Activated CD4-positive, alpha-beta T cell treated with anti-CD3 and anti-CD28 coated beads, Interleukin-2, amount 50 U/mL, for 4 hours (primary cell): ENCODE measurements at places on chromosomes 6 and 20.

- DNase-seq = no peak
Observed at GRCh38 chr6:24960991-24961475, 25.3 kb upstream of the RIPOR2 start.

GRCh38 chr6:169869301-169869700 is 117.9 kb downstream of the ERMARD start:
- no peak for DNase-seq

DNA sequence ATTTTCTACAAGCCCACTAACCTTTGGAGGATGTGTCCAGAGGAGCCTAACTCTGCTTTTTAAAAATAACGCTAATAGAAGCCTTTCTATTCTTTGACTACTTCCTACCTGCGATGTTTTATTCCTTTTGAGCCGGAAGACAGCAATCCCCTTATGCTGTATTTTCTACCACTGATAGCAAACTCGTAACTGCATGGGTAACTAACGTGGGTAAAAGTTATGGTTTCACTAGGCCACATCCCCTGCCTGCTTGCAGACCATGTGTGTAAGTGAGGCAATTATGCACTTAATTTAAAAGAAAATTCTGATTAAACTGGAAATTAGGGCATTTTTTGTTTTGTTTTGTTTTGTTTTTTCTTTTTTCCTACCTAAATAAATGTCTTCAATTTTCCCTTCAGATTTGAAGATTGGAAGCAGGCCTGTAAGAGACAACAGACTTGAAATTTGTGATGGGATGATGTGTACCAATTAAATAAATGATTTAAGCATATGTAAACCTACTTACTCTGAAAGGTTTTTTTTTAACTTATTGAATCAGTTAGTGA is 931 bp downstream of the UFL1 start:
- no peak for DNase-seq

DNA sequence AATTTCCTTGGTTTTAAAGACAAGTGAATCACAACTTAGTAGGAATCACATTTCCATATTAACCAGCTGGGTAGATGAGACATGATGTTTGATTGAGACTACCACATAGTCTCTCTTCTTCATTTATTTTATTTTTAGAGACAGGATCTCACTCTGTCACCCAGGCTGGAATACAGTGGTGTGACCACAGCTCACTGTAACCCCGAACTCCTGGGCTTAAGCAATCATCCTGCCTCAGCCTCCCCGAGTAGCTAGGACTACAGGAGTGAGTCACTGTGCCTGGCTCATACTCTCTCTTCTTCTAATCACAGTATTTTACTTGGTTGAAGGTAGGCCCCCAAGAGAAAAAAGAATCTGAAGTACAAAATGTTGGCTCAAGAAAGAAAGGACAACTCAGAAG is 80.2 kb upstream of the ASF1A start:
- DNase-seq = peak; percentile 13

- DNase-seq = no peak
Observed at GRCh38 chr6:15346315-15346714, 100.4 kb downstream of the JARID2 start.

- peak; percentile 61 for DNase-seq
Observed at GRCh38 chr6:110875548-110876169, 1.1 kb downstream of the AMD1 start.

DNA sequence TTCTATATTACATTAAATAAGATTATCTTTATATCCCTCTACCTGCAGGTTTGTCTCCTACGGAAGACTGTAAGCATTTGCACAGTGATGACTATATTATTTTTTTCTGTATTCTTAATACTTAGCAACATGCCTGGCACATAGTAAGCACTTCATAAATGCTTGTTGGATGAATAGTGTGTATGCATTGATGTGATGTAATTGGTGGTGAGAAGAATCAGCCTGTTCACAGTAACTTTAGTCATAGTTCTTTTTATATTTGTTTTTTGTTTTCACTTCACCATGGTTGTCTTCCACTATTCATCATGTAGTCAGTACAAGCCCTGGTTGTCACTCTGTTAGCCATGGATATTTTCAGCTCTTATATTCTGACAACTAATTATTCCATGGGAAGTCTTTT is 184.0 kb upstream of the FLRT3 start:
- no peak for DNase-seq

- peak; percentile 4 for DNase-seq
Observed at GRCh38 chr6:42532038-42532669, 31.7 kb upstream of the UBR2 start.

- DNase-seq = no peak
Observed at GRCh38 chr6:50762798-50763197, 49.5 kb downstream of the TFAP2D start.

DNA sequence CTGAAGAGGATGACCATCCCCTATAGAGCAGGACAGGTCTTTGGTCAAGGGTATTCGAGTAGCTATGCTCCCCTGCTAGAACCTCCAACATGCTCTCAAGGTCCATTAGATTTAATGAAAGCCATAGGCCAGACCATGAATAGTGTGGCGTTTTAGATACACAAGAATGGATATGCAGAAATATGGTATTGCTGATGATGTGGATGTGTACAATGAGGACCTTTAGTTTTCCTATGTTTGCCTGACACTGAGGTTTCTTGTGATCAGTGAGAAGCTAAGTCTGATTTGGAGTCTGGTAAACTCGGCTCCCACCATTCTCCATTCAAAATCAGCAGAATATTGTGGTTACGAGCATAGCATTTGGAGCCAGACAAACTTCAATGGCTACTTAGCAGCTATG is 125.6 kb downstream of the TSHZ2 start:
- DNase-seq = no peak

- DNase-seq = no peak
Observed at GRCh38 chr20:5987383-5987782, 36.9 kb downstream of the MCM8 start.

GRCh38 chr20:881051-881782 is 34.9 kb downstream of the ANGPT4 start:
- peak; percentile 4 for DNase-seq

- no peak for DNase-seq
Observed at GRCh38 chr6:41404182-41404845, 68.9 kb downstream of the NCR2 start.

GRCh38 chr6:142184307-142184706 is 37.2 kb downstream of the VTA1 start:
- DNase-seq = no peak

DNA sequence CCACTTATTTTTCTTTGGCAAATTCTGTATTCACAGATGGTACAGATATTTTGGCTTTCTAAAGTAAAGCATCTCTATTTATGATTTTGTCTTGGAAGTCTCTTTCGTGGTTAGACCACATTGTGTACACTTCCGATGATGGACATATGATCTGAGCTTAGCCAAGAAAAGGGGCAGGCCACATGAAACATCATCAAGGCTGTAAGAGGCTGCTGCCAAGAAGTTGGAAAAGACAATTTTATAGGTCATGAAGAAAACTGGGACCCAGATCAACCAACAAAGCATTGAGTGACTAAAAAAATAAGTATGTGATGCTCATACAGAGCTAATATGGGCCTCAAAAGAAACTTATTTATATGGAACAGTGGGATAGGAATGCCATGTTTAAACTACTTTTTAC is 266.4 kb downstream of the HAO1 start:
- no peak for DNase-seq

DNA sequence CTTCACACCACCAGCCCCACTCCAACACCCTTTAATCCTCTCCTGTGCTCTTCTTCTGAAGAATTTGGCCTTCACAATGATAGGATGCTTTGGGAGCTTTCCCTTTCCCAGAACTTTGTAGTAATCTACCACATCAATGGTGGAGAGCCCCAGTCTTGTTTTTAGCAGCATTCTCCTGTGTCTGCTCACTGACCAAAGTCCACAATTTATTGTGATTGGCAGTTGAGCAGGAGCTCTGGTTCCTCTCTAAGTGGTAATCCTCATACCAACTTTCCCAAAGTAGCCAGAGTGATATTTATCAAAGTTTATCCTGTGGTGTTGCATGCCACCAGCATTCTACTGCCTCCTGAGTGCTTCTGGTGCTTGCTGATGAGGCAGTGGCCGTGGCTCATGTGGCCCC is 29.0 kb upstream of the OPN5 start:
- DNase-seq = no peak

- no peak for DNase-seq
Observed at GRCh38 chr6:13418844-13419243, 68.6 kb downstream of the GFOD1 start.

GRCh38 chr20:17029698-17030097 is 197.1 kb upstream of the PCSK2 start:
- no peak for DNase-seq

DNA sequence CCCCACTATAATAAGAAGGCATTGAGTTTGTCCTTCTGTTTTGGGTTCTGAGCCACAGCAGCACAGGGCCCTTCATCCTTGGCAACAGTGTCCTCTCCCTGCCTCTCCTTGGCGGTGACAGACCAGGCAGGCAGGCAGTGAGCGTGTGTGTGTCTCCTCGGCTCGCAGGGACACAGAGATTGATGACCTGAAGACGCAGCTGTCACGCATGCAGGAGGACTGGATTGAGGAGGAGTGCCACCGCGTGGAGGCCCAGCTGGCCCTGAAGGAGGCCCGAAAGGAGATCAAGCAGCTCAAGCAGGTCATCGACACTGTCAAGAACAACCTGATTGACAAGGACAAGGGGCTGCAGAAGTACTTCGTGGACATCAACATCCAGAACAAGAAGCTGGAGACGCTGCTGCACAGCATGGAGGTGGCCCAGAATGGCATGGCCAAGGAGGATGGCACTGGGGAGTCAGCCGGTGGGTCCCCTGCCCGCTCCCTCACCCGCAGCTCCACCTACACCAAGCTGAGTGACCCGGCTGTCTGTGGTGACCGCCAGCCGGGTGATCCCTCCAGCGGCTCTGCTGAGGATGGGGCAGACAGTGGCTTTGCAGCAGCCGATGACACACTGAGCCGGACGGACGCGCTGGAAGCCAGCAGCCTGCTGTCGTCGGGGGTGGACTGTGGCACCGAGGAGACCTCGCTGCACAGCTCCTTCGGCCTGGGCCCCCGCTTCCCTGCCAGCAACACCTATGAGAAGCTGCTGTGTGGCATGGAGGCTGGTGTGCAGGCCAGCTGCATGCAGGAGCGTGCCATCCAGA is 24.0 kb downstream of the SDCBP2 start:
- DNase-seq = no peak

GRCh38 chr6:36717231-36717825 is 19.7 kb downstream of the RAB44 start:
- DNase-seq = no peak

- DNase-seq = no peak
Observed at GRCh38 chr20:12965870-12966251, 42.9 kb upstream of the SPTLC3 start.

GRCh38 chr6:308768-309167 is 16.5 kb downstream of the DUSP22 start:
- no peak for DNase-seq

GRCh38 chr6:170100046-170100445 is 190.8 kb downstream of the DLL1 start:
- DNase-seq = no peak

DNA sequence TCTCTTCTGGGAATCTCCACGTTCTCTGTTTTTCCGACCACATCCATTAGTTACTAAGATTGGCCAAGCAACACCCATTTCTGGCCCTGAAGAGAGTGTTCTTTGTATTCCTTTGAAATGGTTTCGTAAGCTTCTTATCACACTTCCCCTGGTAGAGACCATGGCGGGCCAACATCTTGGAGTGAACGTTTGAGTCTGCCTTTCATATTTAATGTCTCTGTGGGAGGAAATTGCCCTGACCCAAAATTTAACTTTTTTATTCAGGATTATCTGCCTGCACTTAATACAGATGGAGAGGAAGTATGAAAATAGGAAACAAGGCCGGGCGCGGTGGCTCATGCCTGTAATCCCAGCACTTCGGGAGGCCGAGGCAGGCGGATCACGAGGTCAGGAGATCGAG is 177.0 kb upstream of the SNX9 start:
- DNase-seq = no peak

DNA sequence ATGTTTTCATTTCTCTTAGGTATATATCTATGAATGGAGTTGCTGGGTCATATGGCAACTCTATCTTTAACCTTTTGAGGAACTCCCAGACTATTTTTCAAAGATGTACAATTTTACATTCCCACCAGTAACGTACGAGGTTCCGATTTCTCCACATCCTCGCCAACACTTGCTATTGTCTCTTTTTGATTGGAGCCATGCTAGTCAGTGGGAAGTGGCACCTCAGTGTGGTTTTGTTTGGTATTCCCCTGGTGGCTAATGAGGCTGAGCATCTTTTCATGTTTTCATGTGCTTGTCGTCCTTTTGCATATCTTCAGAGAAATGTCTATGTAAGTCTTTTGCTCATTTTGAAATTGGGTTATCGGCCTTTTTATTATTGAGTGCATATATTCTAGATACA is 178.6 kb upstream of the EXOC2 start:
- DNase-seq = no peak

GRCh38 chr20:59782986-59783640 is 150.3 kb downstream of the SYCP2 start:
- no peak for DNase-seq
